HCEC 1CT (cell line): ENCODE measurements at places on chromosomes 7 and 10.

GRCh38 chr7:28771906-28772622, 186.1 kb downstream of the TRIL start:
- DNase-seq, result no peak

DNA sequence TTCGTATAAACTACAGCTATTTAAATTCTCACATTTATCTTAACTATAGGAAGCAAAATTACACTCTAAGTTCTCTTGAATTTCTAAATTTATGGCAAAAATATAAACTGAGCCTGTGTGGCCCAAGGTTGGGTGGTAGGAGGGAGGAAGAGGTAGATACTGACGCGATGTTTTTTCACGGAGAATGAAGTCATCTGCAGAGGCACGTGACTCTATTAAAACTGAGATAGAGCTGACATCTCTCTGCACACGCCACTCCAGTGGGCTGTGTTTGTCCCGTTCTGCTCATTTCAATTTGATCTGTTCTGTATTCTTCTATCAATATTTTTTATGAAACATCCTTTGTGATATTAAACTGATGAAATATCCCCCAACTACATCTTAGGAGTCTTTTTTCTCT, 286.8 kb downstream of the DNAJB6 start:
- DNase-seq, result no peak

DNA sequence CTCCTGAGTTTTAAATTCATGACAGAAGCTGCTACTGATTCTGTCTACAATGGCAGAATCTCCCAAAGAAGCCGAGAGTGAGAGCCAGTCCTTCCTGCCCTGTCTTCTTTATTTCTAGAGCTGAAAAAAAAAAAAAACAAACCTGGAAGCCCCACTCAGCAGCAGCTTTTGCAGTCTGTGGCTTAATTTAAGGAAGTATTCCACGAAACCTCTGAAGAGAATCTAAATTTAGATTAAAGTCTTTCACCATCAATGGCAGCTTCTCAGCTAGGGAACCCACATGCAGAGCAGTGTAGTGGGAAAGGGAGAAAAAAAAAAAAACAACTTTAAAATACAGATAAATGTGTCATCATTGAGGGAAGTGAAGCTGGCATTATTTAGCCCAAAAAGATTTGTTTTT, 23.4 kb downstream of the SMURF1 start:
- DNase-seq, result no peak

DNA sequence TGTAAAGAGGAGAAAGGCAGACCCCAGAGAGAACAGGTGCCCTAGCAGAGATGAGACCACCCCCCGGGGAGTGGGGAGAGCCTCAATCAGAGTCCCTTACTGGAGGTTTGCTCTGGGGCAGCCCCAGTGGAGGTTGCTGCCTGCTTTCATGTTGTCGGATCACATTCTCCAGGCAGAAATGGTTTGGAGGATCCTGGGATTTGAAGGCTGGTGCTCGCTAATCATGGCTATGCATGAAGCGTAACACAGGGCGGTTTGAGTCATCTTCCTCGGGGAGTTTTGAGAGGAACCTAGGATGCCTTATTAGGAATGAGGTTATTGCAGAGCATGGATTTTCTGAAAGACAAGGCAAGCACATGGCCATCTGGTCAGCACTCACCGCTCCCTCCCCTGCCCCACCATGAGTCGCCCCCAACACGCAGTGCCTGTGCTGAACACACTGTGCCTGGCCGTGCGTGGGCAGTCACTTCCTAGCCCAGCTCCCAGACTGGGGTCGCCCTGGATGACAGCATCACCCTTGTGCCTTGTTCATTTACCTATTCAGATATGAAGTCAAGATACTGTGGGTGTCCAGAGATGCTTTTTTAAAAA, 319.9 kb downstream of the DPP6 start:
- DNase-seq, result no peak

GRCh38 chr10:68752711-68753350, 31.8 kb downstream of the CCAR1 start:
- no peak for DNase-seq

DNA sequence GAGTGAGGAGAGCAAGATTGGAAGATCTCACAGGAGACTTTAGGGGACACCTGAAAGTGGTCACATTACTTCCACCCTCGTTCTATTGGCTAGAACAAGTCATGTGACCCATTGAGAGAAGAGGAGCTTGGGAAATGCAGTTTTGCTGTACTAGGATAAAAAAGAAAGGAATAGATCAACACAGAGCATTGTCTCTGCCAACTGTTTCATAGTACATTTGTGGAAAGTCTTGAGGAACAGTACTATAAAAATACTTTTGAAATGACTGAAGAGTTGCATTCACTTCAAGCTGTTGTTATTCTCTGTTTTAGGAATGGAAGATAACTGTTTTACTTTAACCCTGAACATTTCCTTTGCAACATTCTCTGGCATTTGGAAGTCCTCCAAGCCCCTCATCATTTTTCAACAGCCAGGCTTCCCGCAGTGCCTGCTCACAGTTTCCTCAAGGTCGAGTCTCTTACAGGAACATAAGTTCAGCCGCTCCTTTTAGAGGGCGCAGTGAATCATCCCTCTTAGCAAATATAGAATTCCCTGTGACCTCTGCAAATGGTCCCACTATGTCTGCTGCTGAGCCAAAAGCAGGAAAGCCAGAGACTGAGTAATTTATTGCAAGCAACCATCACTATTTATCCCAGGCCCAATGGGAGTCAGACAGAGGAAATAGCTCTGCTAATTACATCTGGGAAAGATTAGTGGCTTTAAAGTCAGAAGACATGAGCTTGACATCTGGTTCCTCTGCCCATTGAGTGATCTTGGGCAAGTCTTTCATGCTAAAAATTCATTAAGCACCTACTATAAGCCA, 40.7 kb downstream of the MRPL32 start:
- peak; percentile 98 for DNase-seq

- no peak for DNase-seq
Measured at GRCh38 chr10:38209332-38209731, 115.2 kb downstream of the ZNF37A start.

GRCh38 chr10:117316701-117317100, 58.5 kb downstream of the PDZD8 start:
- DNase-seq, result no peak

DNA sequence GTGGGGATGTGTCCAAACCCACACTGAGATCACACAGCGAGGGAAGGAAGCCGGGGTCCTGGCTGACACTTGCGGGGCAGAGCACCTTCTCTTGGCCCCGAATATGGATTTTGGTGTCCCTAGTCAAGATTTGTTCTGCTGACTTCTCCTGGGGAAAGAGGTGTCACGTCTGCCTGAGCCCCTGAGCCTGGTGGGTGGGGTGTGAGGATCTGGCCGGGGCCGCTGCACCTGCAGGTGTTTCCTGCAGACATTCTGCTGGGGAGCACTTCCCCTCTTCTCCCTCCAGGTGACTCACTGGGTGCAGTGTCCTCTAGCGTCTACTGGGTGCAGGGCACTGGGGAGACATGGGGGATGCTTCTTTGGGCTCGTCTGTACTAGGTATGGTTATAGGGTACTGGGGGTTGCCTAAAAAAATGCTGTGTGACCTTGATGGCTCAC, 99.2 kb downstream of the GRK5 start:
- DNase-seq, result no peak

DNA sequence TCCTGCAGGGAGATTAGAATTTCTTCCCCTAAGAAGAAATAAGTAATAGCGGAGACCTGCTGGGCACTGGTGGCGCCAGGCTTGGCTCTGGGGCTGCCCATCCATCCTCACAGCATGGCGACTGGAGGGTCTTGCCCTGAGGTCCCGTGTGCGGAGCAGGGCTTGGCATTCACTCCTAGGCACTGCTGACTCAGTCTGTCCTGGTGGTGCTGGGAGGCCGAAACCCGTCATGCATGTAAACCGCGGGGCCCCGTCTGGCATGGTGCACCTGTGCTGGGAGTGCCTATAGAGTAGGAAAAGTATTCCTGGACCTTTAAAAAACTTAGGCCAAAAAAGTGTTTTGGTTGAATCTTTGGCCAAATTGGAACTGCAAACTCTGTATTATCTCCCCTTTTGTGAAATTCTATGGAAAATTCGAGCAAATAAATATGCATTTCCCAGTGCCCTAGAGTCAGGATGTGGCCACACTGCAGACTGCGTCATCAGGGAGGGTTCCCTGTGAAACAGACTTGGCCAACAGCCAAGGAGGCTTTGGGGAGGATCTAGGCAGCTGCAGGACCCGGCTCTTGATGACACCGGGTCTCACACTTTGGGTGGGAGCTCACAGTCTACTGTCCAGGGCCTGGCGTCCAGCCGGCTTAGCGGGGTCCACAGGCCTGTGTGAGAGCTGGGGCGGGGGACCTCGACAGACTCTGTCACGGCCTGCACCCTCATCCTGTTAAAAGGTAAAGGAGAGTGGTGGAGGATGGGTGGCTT, 122.3 kb downstream of the VIPR2 start:
- DNase-seq, result no peak

DNA sequence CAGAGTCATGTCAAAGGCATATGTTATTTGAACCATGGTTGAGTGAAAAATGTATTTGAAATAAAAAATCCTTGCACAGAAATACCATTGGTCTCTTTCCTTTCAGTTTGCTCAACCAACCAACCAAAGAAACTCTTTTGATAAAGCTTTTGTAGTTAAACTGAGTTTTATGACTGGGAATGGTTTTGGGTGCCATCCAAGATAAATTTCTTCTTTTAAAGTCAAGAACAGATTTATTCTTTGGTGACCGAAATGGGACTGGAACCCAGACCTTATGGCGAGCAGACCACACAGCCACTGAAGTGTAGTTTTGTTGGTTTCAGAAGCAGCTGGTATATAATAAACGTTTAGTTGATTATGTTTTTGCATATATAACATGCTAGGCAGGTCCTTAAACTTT, 2.8 kb upstream of the GALNT17 start:
- DNase-seq, result no peak

DNA sequence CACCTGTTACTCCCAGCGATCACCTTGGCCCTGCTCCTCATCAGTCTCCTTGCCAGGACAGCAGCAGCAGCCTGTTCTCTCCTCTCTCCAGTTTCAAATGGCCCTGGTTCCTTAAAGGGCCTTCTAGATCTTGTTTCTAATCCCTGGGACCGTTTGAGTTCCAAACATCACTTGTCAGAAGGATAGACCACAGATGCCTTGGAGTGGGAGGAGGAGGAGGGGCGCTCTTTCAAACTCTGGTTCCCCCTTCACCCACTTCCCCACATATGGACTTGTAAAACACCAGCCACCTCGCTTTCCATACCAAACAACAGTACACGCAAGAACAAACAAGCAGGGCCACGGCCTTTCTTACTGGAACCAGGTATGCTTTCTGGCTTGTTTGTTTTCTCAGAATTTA, 104.8 kb downstream of the PLXNA4 start:
- no peak for DNase-seq

- DNase-seq, result no peak
Measured at GRCh38 chr10:61096056-61096455, 152.1 kb upstream of the RHOBTB1 start.

- peak; percentile 78 for DNase-seq
Measured at GRCh38 chr10:16828114-16828568, 10.9 kb upstream of the RSU1 start.

DNA sequence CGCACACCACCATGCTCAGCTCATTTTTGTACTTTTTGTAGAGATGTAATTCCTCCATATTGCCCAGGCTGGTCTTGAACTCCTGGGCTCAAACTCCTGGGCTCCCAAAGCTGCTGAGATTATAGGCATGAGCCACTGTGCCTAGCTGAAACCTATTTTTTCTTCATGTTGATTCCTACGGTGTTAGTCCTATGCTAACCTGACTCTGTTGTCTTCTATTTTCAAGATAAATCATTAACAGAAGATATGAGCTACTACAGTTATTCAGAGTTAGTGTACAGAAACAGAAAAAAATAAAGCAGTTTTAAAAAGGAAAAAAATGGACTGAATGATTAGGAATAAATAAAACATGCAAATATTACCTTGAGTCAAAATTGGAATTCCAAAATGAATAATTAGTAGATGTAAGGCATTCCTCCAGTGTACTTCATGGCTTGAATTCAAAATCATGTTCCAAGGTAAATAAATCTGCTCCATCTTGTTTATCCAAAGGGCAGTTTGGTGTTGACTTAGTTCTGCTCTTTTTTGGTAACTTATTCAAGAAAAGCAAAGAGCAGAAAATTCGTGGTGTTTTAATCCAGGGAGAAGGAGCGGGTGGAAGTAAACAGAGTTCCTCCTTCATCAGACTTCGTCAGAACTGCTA, 185.8 kb downstream of the CACNB2 start:
- no peak for DNase-seq

- DNase-seq, result no peak
Measured at GRCh38 chr10:32341596-32341995, 5.4 kb downstream of the EPC1 start.

DNA sequence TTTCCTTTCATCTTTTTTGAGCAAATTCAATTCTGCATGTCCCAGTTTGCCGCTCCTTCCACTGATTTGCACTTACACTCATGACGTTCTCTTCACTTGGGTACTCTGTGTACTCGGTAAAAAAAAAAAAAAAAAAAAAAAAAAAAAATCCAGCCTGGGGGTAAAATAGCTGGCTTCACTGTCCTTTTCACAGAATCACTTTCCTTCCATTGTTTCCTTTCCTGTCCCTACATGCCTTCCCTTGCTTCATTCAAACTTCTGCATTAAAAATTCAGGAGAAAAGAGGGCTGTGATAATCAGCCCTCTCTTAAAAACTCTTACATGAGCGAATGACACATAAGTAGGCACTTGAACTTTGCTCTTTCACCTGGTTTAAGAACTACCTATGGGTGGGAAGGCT, 8.7 kb downstream of the ANKRD1 start:
- DNase-seq, result no peak

- no peak for DNase-seq
Measured at GRCh38 chr7:140009735-140010134, 53.0 kb downstream of the PARP12 start.

DNA sequence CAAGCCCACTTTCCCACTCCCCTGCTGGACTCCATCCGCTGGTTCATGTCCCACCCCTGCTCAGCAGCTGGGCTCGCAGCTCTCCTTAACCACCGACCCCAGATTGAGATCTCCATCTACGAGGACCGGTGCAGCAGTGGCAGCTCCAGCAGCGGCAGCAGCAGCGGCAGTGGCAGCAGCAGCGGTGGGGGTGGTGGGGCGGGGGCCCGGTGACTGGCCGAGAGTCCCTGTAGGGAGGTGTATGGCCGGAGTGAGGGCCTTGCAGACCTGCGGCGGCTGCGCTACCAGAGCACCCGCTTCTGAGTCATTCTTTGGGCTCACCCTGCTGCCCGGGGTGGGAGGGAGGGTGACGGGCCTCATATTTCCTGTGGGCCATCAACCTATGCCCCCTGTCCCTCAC, 15.8 kb downstream of the GOLGA7B start:
- no peak for DNase-seq

DNA sequence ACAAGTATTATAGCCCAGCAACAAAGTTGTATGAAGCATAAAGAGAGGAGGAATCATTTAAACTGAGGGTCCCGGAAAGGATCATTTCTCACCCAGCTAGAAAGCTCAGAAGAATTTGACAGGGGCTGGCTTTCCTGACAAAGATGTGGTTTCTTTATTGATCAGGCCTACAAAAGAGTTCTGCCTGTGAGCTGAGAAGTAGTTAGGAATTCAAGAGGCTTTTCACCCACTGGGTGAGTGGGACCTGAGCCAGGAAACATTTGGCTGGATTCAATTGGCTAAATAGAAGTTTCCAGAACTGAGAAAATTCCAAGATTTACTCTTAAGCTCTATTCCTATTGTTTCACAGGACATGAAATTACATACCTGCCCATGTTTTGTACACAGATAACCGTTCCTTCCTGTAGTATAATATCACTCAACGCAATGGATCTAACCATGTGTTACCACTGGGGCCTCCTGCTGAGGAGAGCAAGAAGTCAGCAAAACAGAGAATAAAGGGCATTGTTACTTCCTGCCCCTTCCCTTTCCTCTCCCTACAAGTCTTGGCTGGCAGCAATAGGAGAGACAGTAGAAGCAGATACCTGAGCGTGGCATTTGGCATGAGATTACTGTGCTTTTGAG, 53.9 kb upstream of the PAPSS2 start:
- DNase-seq, result no peak

GRCh38 chr10:74434547-74434946, 283.5 kb downstream of the ADK start:
- DNase-seq, result no peak
